ENCODE measurements at places on chromosomes 4 and X. TPM values are rescaled to one million over a fixed set of nuclear protein-coding genes. Genes with fewer than 3 reads are reported as not detected.

The GAGE12J gene
- total RNA-seq, result not detected

The FREM3 gene
- total RNA-seq, result not detected

The CTSO gene
- 14.5 TPM for total RNA-seq

The PF4V1 gene
- not detected for total RNA-seq

The NUDT10 gene
- 15.5 TPM for total RNA-seq

The TNIP3 gene
- not detected for total RNA-seq

The UGT2A1 gene
- not detected for total RNA-seq

The GPRIN3 gene
- 6.1 TPM for total RNA-seq

The SPANXB1 gene
- total RNA-seq, result not detected

The ANKRD50 gene
- 20.6 TPM for total RNA-seq

The POU3F4 gene
- not detected for total RNA-seq

- H3K27me3 ChIP-seq, result no peaks in the 10 kb centered on the region
- no peak overlapping the region for H3K27ac ChIP-seq
- DNase-seq, result no peak
- H3K4me1 ChIP-seq, result peaks cover 6% of the 10 kb centered on the region
Measured at GRCh38 chr4:85514117-85514516, 39.2 kb downstream of the ARHGAP24 start.

GRCh38 chrX:109739625-109740432 is 6.8 kb upstream of the ACSL4 start:
- H3K27ac ChIP-seq, result no peak overlapping the region
- H3K4me3 ChIP-seq, result no peak overlapping the region
- H3K36me3 ChIP-seq, result no peaks in the 10 kb centered on the region
- DNase-seq, result no peak
- H3K4me1 ChIP-seq, result no peaks in the 10 kb centered on the region

DNA sequence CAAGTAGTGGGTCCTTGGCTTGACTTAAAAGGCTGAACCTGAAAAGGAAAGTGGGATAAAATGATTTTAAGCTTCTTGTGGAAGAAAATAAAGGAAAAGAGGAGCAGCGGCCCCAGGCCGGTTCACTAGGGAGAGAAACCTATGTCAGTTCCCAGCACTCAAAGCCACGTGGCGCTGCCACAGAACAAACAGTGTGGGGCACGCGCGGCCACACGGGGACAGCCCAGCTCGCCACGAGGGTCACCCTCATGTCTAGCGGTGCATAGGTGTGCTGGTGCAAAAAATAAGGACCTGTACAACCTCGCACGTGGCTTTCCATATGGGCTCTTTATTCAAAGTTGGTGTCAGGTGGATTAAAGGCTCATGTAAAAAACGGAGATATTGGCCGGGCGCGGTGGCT is 17.1 kb downstream of the MSANTD1 start:
- no peaks in the 10 kb centered on the region for H3K27me3 ChIP-seq
- H3K27ac ChIP-seq, result no peak overlapping the region
- no peaks in the 10 kb centered on the region for H3K4me1 ChIP-seq
- no peaks in the 10 kb centered on the region for H3K36me3 ChIP-seq
- H3K4me3 ChIP-seq, result no peak overlapping the region

GRCh38 chr4:26191353-26191752 is 129.5 kb upstream of the RBPJ start:
- no peaks in the 10 kb centered on the region for H3K27me3 ChIP-seq
- no peaks in the 10 kb centered on the region for H3K4me1 ChIP-seq
- no peak overlapping the region for H3K4me3 ChIP-seq
- H3K36me3 ChIP-seq, result no peaks in the 10 kb centered on the region

DNA sequence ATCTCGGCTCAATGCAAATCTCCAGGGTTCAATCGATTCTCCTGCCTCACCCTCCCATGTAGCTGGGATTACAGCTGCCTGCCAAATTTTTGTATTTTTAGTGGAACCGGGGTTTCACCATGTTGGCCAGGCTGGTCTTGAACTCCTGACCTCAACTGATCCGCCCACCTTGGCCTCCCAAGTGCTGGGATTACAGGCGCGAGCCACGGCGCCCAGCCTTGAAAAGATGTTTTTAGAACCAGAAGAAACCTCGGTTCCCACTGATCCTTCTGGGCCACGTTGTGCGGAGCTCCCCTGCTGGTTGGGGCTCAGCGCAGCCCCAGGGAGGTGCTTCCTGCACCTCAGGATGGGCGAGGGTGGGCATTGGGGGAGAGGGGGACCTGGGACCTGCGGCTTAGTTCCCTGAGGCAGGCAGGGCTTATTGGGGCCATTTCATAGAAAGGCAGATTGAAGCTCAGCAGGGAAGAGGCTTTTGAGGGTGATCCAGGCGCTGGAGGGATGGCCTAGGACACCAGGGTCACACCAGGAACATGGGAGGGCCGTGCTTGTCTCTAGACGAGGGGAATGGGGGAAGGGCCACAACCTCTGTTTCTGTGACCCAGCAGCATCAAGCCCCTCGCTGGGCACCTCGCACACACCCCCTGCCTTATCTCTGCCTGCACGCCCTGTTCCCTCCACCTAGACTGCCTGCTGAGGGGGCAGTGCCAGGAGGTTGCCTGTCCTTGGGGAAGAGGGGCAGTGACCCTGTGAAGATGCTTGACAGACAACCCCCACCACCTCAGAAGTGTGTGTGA is 6.3 kb upstream of the ADD1 start:
- peaks cover 20% of the 10 kb centered on the region for H3K4me1 ChIP-seq
- peak overlapping the region; percentile 63 for H3K27ac ChIP-seq
- H3K4me3 ChIP-seq, result peak overlapping the region; percentile 24
- peak; percentile 84 for DNase-seq
- H3K36me3 ChIP-seq, result peaks cover 24% of the 10 kb centered on the region
- H3K27me3 ChIP-seq, result no peaks in the 10 kb centered on the region

DNA sequence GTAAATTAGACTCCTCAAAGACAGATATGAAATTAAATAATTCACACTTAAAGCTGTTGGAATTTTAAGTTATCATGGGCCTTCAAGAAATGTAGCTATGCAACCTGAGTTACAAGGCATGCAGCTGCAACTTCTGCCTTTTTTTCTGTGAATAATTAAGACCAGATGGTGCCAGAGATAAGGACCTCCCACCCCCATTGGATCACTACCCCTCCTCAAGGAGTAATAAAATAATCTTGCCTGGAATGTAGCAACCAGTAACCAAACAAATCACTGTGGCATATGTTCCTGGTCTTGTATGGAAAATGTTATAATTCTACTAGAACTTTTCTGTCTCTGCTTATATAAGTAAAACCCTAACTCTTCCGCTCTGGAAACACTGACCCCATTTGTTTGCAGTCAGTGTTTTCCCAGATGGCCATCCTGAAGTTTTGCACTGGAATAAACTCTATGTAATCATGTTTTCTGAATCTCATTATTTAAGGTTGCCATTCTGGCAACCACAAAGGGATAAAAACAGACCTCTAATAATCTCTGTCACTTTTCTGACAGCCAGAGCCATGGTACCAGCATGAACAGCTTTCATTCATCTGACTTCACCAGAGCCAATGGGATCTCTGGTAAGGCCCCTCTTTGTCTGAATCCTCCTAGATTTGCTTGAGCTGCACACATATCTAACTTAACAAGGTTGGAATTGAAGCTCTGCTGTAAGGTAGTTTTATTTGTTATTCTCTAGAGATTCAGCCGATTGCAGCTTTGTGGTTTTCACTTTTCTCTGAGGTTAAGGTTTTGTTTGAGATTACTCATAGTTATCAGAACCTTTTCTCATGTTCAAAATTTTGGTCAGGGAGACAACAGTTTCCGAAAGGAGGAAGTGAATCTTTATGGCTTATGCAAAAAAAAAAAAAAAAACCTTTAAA is 274.6 kb downstream of the NAF1 start:
- no peak overlapping the region for H3K27ac ChIP-seq
- H3K4me1 ChIP-seq, result no peaks in the 10 kb centered on the region
- H3K36me3 ChIP-seq, result no peaks in the 10 kb centered on the region
- no peaks in the 10 kb centered on the region for H3K27me3 ChIP-seq

DNA sequence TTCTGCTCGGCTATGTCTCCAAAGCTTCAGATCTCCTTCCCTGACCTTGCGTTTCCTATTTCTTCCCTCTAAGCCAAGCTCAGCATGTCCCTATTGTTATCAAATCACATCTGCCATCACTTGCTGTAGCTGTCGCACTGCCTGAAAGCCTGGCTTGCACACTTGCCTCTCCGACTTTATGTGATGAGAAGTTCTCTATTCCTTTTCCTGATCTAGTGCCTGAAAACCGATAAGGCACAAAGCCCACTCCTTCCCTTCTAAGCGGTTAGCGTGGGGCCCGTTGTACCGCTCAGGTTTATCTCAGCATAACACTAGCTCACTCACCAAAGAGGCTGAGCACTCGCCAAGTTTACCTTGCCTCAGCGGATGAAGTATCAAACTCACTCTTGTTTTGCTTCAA is 816 bp downstream of the NMU start:
- H3K4me3 ChIP-seq, result peak overlapping the region; percentile 41
- no peak overlapping the region for H3K27ac ChIP-seq
- no peaks in the 10 kb centered on the region for H3K36me3 ChIP-seq
- no peaks in the 10 kb centered on the region for H3K27me3 ChIP-seq
- H3K4me1 ChIP-seq, result peaks cover 24% of the 10 kb centered on the region

GRCh38 chr4:56803471-56803870 is 18.0 kb downstream of the SPINK2 start:
- no peaks in the 10 kb centered on the region for H3K36me3 ChIP-seq
- H3K4me3 ChIP-seq, result no peak overlapping the region
- no peak overlapping the region for H3K27ac ChIP-seq
- no peak for DNase-seq
- H3K27me3 ChIP-seq, result no peaks in the 10 kb centered on the region
- peaks cover 12% of the 10 kb centered on the region for H3K4me1 ChIP-seq

GRCh38 chrX:20061855-20062254 is 54.9 kb downstream of the MAP7D2 start:
- no peaks in the 10 kb centered on the region for H3K4me1 ChIP-seq
- H3K36me3 ChIP-seq, result no peaks in the 10 kb centered on the region
- H3K27ac ChIP-seq, result no peak overlapping the region
- H3K4me3 ChIP-seq, result no peak overlapping the region
- H3K27me3 ChIP-seq, result no peaks in the 10 kb centered on the region
- DNase-seq, result no peak

DNA sequence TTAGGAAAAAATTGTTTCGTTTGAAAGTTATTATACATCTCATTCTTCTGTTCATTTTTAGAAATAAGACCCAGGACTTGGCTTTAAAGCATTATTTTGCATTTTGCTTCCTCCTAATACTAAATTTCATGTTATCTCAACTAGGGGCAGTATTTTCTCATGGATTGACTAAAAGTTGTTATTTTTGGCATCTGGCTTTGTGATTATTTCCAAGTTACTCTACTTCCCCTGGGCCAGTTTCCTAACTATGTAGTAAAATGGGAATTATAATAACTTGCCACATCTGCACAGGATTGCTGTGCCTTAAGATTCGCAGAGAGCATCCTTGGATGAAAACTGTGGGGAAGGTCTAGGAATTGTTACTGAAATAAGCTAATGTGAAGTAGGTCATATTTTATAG is 3.0 kb downstream of the RBPJ start:
- H3K27me3 ChIP-seq, result no peaks in the 10 kb centered on the region
- H3K36me3 ChIP-seq, result no peaks in the 10 kb centered on the region
- peaks cover 57% of the 10 kb centered on the region for H3K4me1 ChIP-seq
